ENCODE measurements at places on chromosomes 6 and 20.

GRCh38 chr6:50091641-50092040, 41.9 kb upstream of the DEFB112 start:
- no peak for DNase-seq

DNA sequence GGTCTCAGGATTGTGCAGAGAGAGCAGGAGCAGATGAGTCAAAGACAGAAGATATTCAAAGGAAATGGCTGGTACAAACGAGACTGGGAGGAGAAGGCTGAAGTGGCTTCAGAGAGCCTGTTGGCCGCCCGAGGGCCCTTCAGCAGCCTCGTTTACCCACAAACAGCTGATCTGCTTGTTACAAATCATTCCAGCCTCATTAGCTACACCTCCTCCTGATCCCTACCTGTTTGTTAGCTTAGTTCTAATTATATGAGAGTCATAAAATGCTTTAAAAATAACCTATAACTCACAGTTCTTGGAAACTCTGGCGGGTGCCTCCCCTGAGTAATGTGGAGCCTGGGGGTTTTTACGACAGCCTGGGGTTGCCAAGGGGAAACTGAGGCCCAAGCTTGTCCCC, 12.6 kb downstream of the GLP1R start:
- peak; percentile 57 for DNase-seq

- no peak for DNase-seq
These were observed 396.8 kb downstream of the CDKAL1 start for GRCh38 chr6:20931093-20931492.

DNA sequence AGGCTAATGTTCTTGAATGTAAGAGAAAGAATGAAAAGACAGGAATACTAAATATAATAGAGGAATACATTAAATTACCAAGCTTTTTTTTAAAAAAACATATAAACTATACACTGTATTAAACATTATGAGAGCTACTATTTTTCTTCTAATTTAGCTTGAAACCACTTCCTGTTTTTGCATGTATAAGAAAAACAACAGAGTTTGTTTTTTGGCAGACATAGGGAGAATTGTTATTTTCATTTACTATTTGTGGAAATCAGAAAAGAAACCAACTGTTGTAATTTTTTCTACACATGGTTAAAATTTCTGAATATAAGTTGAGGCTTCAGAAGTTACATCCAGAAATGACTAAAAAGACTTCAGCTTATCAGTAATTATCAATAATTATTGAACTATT, 991.8 kb upstream of the GJE1 start:
- no peak for DNase-seq

GRCh38 chr6:79570129-79571029, 33.1 kb upstream of the LCA5 start:
- DNase-seq, result peak; percentile 53

DNA sequence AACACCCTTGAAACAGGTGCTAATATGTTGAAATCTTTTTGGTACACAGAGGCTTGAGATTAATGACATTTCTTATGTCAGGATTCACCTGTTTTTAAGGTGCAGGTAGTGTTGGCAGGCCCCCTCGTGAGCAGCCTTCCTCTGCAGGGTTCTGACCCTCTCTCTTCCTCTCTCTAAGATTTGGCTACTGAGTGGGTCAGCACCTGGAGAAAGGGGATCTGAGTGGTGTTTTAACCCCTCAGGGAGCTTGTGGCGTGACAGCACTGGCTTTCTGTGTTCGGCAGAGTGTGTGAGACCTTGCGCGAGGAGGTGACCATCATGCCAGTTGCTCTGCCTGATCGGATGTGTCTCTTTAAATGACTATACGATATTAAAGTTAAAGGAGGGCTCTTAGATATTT, 37.1 kb downstream of the HIVEP1 start:
- DNase-seq, result no peak

GRCh38 chr6:54198134-54198533, 86.9 kb downstream of the MLIP start:
- no peak for DNase-seq

- peak; percentile 78 for DNase-seq
These were observed 100.7 kb downstream of the NOL4L start for GRCh38 chr20:32484225-32484957.
